ENCODE measurements at places on chromosomes 1 and 21. TPM values are rescaled to one million over a fixed set of nuclear protein-coding genes. Genes with fewer than 3 reads are reported as not detected.

The LDLRAD1 gene
- not detected for total RNA-seq

DNA sequence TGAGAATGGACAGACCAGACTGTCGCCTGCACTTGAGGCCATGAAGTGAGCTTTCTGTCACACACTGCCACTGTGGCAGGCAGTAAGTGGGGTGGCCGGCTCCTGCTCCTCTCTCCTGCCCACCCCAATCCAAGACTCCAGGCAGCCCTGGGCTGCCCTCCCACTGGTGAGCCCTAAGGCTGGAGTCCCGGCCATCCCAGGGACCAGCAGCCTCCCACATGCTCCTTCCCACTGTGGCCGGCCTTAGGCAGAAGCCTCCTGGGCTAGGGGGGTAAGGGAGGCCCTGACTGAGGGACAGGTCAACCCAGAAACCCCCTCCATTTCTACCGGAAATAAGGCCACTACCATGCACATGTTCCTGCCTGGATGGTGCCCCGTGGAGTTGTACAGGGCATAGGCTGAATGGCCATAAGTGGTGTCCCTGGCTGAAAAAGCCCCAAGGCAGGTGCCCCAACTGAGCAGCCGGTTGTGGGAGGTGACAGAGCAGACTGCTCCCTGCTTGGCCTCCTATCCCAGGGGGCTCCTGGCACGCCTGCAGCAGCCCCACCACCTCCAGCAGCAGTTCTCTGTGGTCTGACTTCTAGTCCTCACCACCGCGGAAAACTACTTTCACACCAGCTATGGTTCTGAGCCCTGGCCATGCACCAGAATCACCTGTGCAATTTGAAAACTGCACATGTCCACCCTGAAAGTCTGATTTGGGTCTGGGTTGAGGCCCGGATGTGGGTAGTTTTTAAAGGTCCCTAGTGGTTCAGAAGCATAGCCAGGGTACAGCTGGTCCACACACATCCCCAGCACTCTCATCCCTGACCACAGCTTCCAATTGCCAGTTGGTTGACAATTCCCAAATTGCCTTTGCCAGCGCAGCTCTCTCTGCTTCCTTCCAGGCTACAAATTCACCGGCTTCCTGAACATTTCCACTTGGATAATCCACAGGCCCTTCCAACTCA is 1.6 kb upstream of the ARTN start:
- DNase-seq = no peak
- no peaks in the 10 kb centered on the region for H3K36me3 ChIP-seq
- no peak overlapping the region for H3K27ac ChIP-seq
- peaks cover 45% of the 10 kb centered on the region for H3K27me3 ChIP-seq
- peak overlapping the region; percentile 1 for H3K4me3 ChIP-seq

- peaks cover 3% of the 10 kb centered on the region for H3K27me3 ChIP-seq
- H3K4me3 ChIP-seq = peak overlapping the region; percentile 91
- no peak for DNase-seq
Observed at GRCh38 chr1:45522324-45523104, 830 bp upstream of the PRDX1 start.

The TNFRSF18 gene
- total RNA-seq = not detected

GRCh38 chr1:119004781-119005180 is 16.6 kb upstream of the TBX15 start:
- H3K4me3 ChIP-seq = no peak overlapping the region
- H3K27ac ChIP-seq = no peak overlapping the region
- H3K27me3 ChIP-seq = peaks cover 100% of the 10 kb centered on the region
- H3K36me3 ChIP-seq = no peaks in the 10 kb centered on the region
- DNase-seq = no peak

The USH2A gene
- 0.14 TPM for total RNA-seq

- DNase-seq = no peak
- peaks cover 2% of the 10 kb centered on the region for H3K36me3 ChIP-seq
Observed at GRCh38 chr1:52259886-52260285, 106.1 kb downstream of the CC2D1B start.

DNA sequence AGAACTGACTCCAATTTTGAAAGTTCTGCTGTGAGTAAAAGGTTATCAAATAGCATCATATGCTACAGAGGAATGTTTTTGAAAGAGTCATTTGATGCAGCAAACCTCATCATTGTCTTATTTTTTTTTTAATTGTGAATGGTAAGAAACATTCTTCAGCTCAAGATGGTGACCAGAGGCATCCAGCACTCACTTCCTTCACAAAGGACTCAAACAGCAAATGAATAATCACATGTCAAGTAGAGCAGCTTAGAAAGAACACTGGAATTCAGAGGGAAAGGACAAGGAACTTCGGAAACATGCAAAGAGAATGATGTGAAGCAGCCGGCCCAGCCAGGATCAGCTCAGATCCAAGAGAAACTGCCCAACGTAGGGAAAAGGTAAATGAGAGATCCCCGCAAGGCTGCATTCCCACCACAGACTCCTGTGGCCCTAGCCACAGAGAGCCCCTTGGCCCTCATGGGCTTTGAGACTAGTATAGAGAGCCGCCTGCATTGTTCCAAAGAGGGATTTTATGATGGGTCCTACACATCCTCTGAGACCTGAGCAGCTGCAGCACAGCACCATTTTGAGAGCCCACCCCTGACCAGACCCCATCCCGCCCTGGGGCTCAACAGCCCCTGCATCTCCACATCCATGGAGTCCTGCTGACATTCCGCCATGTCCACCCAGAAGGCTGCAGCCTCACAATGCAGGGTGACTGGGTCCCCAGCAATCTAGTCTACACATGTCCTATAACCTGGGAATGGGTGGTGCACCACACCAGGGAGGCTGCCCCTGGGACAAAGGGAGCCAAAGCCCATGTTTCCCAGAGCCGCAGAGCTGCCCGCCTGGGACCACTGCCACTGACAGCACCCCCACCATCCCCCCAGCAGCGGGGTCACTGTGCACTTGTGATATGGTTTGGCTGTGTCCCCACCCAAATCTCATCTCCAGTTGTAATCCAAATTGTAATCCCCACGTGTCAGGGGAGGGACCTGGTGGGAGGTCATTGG is 21.2 kb upstream of the UTS2 start:
- no peak overlapping the region for H3K27ac ChIP-seq
- no peaks in the 10 kb centered on the region for H3K27me3 ChIP-seq
- DNase-seq = no peak

DNA sequence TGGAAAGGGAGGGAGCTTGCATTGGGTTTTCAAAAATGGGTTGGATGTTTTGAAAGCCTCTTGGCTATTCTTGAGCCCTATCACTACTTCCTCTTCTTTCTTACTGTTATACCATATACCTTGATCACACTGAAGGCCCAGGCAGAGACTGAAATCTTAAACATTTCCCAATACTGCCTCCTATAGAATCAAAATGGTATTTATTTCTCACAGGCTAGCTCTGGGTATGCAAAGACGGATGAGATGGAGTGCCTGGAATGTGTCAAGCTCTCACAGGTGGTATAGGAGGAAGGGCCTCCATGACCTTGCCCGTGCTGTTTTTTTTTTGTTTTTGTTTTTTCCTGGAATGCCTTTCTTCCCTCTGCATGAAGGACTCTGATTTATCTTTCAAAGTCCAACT is 268.4 kb upstream of the USP24 start:
- no peak overlapping the region for H3K27ac ChIP-seq
- no peak overlapping the region for H3K4me3 ChIP-seq
- H3K36me3 ChIP-seq = no peaks in the 10 kb centered on the region
- H3K27me3 ChIP-seq = no peaks in the 10 kb centered on the region
- no peak for DNase-seq

DNA sequence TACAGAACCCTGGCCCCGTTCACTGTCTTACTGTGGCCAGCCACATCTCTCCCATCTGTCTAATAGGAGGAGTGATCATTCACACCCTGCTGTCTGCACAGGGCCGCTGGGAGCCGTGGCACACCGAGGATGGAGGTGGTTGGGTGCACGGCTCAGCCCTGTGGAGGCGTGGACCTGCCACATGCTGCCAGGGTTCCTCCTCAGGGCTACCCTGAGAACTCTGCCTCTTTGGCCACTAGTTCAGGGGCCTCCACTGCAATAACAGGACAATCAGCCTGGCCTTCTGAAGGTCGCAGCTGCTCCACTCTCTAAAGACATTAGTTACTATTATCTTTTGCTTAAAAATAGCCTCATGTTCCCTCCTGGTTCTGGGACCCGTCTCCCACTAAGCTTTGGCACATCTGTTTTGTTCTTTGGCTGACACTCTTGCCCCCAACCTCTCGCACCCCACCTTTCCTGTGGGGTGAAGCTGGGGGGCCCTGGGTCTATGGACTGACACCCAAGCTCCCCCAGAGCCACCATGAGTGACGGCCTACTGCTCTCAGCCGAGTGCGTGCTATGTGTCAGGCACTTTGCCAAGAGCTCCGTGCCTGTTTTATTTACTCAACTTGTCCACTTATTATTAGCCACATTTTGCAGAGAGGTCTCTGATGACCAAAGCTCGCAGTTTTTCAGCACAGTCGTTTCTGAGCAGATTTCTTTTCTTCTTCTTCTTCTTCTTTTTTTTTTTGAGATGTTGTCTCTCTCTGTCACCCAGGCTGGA is 66.3 kb downstream of the ARHGEF10L start:
- H3K4me1 ChIP-seq = peaks cover 12% of the 10 kb centered on the region
- no peak for DNase-seq
- no peaks in the 10 kb centered on the region for H3K27me3 ChIP-seq
- no peak overlapping the region for H3K4me3 ChIP-seq
- no peak overlapping the region for H3K27ac ChIP-seq

DNA sequence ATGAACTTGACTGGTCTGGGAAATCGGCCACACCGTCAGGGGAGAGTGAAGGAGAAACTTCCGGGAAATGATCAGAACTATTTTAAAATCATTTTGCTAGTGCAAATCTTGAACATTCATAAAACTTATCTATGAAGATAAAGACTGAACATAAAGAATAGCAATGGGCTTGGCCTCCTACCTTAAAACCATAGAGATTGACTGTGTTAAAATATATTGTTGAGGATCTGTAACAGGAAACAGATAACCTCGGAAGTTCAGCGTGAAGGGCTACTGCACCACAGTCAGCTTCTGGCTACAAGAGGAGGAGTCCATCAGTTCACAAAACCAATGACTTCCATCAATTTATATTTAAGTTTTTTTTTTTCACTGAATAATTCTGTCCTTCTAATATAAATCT is 127.3 kb downstream of the RGS7 start:
- H3K4me3 ChIP-seq = no peak overlapping the region
- H3K27ac ChIP-seq = no peak overlapping the region
- DNase-seq = no peak

DNA sequence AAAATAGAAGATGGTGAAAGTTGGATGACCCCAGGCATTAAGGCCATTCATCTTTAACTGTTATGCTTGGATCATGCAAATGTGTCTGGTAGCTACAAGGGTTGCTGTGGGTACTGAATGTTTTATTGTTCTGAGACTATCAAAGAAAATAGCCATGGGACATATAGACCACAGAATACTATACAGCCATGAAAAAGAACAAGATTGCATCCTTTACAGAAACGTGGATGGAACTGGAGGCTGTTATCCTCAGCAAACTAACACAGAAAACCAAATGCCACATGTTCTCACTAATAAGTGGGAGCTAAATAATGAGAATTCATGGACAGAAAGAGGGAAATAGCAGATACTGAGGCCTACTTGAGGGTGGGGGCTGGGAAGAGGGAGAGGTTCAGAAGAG is 249.0 kb downstream of the LTN1 start:
- no peak overlapping the region for H3K27ac ChIP-seq
- H3K36me3 ChIP-seq = no peaks in the 10 kb centered on the region
- H3K4me1 ChIP-seq = peaks cover 10% of the 10 kb centered on the region
- no peaks in the 10 kb centered on the region for H3K27me3 ChIP-seq
- no peak overlapping the region for H3K4me3 ChIP-seq

DNA sequence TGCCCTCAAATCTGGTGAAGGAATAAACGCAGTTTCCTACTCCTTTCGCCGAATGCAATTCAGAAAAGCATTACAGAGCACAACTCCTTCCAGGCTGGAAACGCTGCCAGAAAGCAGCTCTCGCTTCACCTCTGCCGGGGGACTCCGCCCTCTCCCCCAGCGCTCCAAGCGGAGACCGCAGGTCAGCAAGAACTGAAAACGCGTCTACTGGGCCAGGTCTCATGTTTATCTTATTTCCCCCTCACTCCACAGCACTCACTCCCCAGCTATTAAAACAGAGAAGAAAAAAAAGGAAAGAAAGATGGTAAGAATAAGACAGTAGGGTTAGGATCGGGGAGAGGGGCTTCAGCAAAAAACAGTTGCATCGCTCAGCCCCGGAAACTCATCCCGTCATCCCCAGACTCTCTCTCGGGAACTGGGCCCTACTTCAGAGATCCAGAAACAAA is 833 bp upstream of the RCOR3 start:
- peaks cover 4% of the 10 kb centered on the region for H3K36me3 ChIP-seq
- H3K27me3 ChIP-seq = no peaks in the 10 kb centered on the region
- peaks cover 30% of the 10 kb centered on the region for H3K4me1 ChIP-seq
- peak; percentile 43 for DNase-seq

- peaks cover 7% of the 10 kb centered on the region for H3K4me1 ChIP-seq
- H3K27ac ChIP-seq = no peak overlapping the region
- H3K36me3 ChIP-seq = no peaks in the 10 kb centered on the region
- H3K4me3 ChIP-seq = no peak overlapping the region
- DNase-seq = no peak
Observed at GRCh38 chr21:14833666-14834351, 231.0 kb downstream of the NRIP1 start.

GRCh38 chr1:181936269-181936668 is 125.2 kb downstream of the ZNF648 start:
- no peaks in the 10 kb centered on the region for H3K4me1 ChIP-seq
- H3K36me3 ChIP-seq = no peaks in the 10 kb centered on the region
- H3K4me3 ChIP-seq = no peak overlapping the region
- H3K27ac ChIP-seq = no peak overlapping the region
- DNase-seq = no peak

DNA sequence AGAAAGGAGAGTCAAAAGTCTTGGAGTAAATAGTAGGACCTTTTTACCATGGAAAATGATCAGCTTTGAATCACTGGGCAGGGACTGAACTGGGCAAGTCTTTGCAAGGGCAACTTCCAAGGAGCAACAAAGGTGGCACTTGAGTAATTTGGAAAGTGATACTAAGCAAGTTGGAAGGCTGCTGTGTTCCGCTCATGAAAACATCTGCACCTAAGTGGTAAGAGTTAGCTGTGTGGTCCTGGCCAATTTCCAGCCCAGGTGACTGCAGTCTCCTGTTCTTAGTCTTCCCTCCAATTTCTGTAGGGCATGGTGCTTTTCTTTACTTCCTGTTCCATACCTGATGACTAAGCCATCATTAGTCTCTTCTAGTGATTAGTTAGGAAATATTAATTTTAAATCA is 35.5 kb upstream of the PRDM2 start:
- DNase-seq = no peak
- H3K4me1 ChIP-seq = no peaks in the 10 kb centered on the region
- H3K36me3 ChIP-seq = peaks cover under 1% of the 10 kb centered on the region
- no peak overlapping the region for H3K4me3 ChIP-seq
- no peak overlapping the region for H3K27ac ChIP-seq

GRCh38 chr1:230105754-230106625 is 39.0 kb downstream of the GALNT2 start:
- H3K27ac ChIP-seq = no peak overlapping the region
- no peaks in the 10 kb centered on the region for H3K36me3 ChIP-seq
- DNase-seq = no peak
- H3K4me1 ChIP-seq = peaks cover 47% of the 10 kb centered on the region
- H3K27me3 ChIP-seq = no peaks in the 10 kb centered on the region
- no peak overlapping the region for H3K4me3 ChIP-seq

- H3K36me3 ChIP-seq = no peaks in the 10 kb centered on the region
- H3K4me3 ChIP-seq = peak overlapping the region; percentile 17
- H3K27me3 ChIP-seq = peaks cover 6% of the 10 kb centered on the region
- no peak for DNase-seq
- peaks cover 42% of the 10 kb centered on the region for H3K4me1 ChIP-seq
Observed at GRCh38 chr1:103111926-103112325, 3.6 kb upstream of the COL11A1 start.

The TRAF5 gene
- 12.6 TPM for total RNA-seq

GRCh38 chr21:28212061-28212460 is 780.6 kb downstream of the LTN1 start:
- no peaks in the 10 kb centered on the region for H3K27me3 ChIP-seq
- H3K4me1 ChIP-seq = no peaks in the 10 kb centered on the region
- no peak overlapping the region for H3K4me3 ChIP-seq
- no peak overlapping the region for H3K27ac ChIP-seq
- no peak for DNase-seq
